ENCODE measurements at places on chromosomes 16 and 17.

GRCh38 chr17:149231-149630, 11.9 kb downstream of the SCGB1C2 start:
- no peak for DNase-seq

- no peak for DNase-seq
Measured at GRCh38 chr16:24045641-24046040, 209.9 kb downstream of the PRKCB start.

GRCh38 chr17:56172517-56172982, 19.3 kb downstream of the ANKFN1 start:
- no peak for DNase-seq

DNA sequence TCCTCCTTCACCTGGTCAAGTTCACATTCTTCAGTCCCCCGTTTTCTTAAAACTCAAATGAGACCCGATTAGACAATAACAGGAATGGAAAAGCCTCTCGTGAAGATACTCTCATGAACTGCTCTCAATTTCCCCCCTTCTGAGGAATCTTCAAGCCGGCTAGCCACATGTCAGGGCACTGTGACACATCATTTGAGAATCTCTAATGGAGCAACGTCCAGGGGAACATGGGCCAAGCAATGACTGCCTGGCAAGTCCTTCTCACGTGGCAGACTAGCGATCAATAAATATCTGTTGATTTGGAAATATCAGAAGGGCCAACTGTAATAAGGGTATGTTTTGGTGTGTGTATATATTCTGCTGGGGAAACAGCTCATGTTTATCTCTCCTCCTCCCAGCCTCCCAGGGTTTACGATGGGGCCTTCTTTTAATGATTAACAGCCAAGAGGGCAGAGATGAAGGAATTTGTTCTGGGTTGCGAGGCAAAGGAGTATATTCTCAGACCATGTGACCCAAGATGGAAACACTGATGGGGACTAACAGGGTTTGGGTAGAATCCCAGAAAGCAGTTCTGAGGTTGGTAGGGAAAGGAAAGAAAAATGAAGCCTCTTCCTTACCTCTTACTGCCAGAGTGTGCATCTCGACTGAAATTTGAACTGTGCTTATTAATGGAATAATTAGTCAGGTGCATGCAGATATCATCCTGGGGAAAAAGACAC, 21.4 kb downstream of the TTLL6 start:
- no peak for DNase-seq

- no peak for DNase-seq
Measured at GRCh38 chr17:34909040-34909439, 52.2 kb downstream of the CCT6B start.

- DNase-seq, result no peak
Measured at GRCh38 chr16:80563066-80563465, 22.3 kb downstream of the DYNLRB2 start.

GRCh38 chr17:78126895-78127238, 1.7 kb downstream of the TMC6 start:
- DNase-seq, result no peak

GRCh38 chr16:82248012-82248656, 78.1 kb upstream of the MPHOSPH6 start:
- DNase-seq, result no peak

GRCh38 chr17:51298508-51299371, 38.4 kb downstream of the UTP18 start:
- no peak for DNase-seq

- no peak for DNase-seq
Measured at GRCh38 chr16:27482397-27483087, 67.2 kb downstream of the GTF3C1 start.

GRCh38 chr16:74995986-74996385, 2.8 kb upstream of the ZNRF1 start:
- no peak for DNase-seq

DNA sequence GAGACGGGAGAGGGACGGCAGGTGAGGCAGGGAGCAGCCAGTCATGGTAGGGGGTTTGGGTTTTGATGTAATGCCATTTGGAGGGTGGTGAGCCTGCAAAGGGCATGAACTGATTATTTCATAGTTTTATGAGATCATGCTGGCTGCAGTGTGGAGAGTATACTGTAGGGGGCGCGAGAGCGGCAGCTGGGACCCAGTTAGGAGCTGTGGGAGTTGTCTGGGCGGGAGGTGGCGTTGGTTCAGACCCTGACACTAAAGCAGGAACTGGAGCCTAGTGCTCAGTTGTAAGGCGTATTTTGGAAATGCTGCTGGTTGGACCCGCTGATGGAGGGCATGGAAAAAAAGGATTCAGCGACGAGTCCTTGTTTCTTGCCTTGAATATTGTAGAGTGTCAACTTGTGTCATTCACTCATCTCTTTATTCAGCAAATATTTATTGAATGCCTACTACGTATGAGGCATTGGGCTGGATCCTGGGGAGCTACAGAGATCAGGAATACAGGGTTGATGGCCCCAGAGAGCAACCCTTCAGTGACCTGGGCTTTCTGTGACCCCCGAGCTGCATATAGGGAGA, 23.7 kb upstream of the KDM8 start:
- DNase-seq, result peak; percentile 85

DNA sequence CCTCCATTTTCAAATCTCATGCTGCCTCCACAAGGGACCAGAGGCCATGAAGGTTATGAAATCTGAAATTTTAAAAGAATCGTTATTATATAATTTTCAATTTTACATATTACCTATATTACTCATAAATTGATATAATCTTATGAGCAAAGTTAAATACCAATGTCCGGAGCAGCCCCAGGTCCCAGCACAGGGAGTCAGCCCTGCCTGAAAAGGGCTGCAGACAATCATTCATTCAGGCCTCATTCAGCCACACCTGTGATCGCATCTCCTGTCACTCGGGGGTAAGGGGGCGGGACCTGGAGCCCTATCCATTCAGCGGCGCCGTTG, 172.5 kb downstream of the AHSP start:
- DNase-seq, result no peak

GRCh38 chr17:48564188-48565021, 13.7 kb downstream of the HOXB4 start:
- no peak for DNase-seq

DNA sequence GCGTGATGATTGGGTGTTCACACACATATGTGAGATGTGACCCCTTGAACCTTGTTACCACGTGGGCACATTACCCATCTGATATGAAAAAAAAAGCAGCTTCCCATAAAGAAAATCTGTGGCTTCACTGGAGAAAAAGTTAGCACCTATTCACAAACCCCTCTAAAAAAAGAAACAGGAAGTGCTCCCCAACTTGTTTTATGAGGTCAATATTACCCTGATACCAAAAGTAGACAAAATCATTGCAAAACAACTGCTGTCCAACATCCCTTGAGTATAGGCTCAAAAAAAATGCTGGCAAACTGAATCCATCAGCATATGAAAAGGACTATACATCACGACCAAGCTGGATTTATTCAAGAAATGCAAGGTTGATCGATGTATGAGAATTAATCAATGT, 99.7 kb upstream of the RBL2 start:
- DNase-seq, result no peak

All from T-helper 1 cell (primary cell).